ENCODE measurements at places on chromosomes 7 and 10.

GRCh38 chr10:3534433-3534832, 250.6 kb downstream of the KLF6 start:
- DNase-seq, result no peak

GRCh38 chr10:86728056-86728455, 28.4 kb upstream of the BMPR1A start:
- DNase-seq, result no peak

DNA sequence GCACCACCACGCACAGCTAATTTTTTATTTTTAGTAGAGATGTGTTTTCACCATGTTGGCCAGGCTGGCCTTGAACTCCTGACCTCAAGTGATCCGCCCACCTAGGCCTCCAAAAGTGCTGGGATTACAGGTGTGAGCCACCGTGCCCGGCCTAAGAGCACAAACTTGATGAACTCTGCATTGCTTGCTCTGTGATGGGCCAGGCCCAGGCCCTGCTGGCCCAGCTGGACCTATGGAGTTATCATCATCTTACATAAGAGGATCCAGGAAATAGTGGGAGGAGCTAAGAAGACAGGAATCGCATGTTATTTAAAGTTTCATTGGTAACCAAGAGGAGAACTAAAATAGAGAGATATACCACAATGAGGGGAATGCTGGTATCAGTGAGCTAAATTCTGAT, 86.9 kb downstream of the DAGLB start:
- no peak for DNase-seq

- no peak for DNase-seq
These were observed 54.1 kb upstream of the FAM180A start for GRCh38 chr7:135802697-135803096.

DNA sequence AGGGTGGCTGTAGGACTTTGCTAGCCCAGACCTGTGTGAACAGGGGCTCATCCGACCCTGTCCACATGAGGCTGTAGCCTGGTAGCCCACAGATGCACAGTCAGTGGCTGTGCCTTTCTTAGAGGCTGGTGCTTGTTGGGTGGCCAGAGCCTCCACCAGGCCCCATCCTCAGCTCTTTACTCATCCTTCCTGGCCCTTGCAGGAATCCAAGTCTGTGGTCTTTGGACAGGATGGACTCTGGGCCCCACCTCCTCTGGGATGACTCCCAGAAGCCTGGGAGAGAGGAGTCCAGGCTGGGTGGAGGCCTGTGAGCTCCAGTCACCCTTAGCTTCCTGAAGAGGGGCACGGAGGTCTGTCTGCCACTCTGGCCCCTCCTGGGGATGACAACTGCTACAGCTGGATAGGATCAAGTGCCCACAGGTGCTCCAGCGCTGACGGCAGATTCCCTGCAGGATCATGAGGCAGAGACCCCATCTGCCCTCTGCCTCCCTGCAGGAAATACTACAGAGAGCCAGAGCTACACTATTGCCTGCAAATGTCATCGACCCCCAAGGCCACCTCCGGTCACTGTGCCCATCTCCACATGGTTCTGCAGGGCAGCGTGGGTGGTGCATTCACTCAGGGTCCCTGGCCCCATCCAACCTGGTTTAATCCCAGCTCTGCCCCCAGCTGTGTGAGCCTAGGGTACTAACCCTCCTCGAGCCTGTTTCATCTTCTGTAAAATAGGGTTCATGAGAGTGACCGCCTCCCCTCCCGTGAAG, 114.5 kb downstream of the PTPN20 start:
- DNase-seq, result no peak
